NCI-H1930 (cell line): ENCODE measurements at places on chromosomes 13 and 19.

DNA sequence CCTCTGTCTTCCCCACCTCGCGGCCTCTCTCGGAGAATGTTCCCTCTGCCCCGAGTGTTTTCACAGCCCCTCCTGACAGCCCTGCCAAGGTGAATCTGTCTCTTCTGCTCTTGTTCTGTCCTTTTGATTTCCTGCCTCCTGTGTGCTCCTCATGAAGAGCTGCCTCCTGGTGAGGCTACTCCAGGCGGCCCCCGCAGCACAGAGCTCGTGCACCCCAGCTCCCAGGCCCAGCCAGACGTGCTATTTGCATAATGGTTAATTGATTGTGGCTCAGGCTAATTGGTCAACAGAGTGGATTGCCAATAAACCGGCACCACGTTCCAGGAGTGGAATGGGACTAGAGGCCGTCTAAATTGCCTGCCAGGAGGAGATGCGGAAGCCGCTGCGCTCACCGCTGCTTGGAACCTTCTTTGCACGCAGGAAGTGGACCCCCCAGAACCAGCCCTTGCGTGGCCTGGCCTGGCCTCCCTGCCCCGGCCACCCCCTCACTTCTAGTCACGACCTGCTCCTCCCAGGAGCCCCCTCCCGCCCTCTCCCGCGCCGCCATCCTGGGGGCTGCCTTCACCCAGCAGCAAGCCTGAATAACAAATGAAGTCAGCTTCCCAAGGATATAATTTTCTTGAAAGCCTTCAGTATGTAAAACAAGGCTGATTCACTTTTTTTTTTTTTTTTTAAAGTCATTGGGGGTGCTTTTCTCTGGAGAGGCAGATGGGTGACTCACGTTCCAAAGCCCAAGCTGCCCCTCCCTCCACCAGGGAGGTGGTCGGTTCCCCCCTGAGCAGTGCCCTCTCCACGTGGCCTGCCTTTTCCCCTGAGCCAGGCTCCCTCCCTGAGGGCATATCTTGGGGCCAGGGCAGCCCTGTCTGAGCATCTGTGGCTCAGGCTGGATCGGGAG lies 144.0 kb downstream of the KDM4B start:
- no peak for DNase-seq

DNA sequence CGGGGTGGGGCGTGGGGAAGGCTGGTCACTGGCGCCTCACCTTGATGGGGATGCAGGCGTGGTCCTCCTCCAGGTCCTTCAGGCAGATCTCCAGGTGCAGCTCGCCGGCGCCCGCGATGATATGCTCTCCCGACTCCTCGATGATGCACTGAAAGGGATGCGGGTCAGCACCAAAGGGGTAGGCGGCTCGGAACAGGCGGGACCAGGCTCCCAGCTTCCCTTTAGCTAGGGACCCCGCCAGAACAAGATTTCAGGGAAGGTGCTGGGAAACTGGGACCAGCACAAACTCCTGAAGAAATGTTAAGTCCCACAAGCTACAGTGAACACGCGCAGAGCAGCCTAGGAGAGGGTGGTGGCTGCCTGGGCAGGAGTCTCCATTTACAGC lies 6.0 kb downstream of the EEF2 start:
- DNase-seq: no peak

- DNase-seq: no peak
Observed at GRCh38 chr19:32878988-32879387, 9.4 kb upstream of the SLC7A9 start.

DNA sequence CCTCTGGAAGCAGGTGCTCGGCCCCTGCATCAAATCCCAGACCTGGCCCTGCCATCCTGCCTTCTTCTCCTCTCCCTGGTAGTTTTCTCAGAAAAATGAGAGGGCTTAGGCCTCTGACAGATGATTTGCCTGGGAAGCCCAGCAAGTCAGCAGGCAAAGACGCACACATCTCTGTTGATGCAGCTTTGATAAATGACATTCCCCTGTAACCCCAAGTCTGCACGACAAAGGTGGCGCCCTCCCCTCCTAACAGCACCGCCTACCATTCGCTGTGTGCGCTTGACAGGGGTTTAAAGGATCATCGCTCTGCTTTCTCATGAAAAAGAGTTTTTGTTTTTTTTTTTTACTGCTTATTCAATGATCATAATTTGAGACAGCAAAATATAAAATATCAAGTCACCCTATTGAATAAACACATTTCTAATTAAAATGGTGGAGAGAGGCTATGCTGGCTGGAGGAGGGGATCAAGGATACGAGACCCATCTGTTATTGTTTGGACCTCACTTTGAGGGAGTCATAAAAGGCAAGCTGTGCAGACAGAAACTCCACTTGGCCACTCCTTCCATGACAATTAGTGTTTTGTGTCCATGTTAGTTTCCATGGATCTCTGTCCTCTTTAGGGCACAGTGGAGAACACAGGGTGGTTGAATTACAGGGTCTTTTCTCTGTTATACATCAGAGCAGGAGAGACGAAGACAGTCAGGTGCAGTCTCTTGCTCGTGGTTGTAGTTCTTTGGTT lies 126.1 kb downstream of the FGF9 start:
- no peak for DNase-seq

DNA sequence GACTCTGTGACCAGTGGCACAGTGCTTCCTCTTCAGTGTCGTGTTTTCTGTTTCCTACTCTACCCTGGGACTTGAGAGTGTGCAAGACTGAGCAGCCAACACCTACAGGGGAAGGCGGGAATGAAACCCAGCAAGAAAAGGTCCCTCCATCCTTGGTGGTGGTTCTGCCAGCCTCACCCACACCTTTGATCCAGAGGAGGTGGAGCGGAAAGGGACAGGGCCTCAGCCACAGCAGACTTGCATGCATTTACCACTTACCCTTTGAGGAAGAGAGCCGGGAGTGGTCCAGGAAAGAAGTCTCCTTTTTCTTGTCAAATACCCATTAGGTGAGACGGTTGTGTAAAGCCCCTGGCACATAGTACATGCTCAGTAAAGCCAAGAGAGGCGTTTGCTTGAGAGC lies 164.8 kb upstream of the ZNF536 start:
- DNase-seq: no peak
